ENCODE measurements at places on chromosomes 5 and 9.

- no peak for DNase-seq
Observed at GRCh38 chr5:92472981-92473566, 1090.0 kb upstream of the ARRDC3 start.

- no peak for DNase-seq
Observed at GRCh38 chr5:17433406-17433805, 64.6 kb upstream of the TAF11L2 start.

DNA sequence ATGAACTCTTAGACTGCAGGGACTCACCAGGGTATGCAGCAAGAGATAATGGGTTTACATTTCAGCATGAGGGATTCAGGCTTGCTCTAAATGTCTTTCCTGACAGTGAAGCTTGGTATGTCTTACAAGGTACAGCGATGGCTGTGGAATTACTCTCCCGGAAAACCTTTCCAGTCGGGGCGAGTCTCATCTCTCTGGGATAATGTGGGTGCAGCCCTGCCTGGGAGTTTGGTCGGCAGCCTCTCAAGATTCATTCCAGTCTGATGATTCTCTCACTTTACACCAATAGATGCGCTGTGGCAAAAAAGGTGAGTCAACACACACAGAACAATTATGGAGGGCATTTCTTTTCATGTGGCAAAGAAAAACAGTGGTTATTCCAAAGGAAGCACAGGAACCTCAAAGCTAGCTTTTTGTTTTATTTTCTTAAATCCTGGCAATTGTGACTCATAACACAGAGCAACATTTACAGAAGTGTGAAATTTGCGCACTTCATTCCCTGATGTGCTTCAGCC is 190.3 kb downstream of the DCP2 start:
- DNase-seq, result no peak

GRCh38 chr5:122367456-122367855 is 55.4 kb downstream of the SNCAIP start:
- no peak for DNase-seq

DNA sequence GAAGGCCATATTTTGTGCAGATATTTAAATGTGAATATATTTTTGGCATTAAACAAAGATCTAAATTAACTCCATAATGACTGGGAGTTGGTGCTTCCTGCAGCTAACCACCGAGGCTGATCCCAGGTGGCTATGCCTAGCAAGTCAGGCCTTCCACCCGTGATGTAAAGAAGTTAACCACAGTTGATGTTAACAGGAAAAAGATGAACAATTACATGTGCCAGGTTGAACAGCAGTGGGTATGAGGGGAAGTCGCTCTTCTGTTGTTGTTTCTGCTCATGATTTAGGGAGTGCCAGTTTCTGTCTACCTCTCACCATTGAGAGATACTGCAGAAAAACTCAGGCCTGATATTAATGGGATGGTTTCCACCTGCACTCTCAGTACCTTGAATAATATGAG is 334.3 kb downstream of the EBF1 start:
- DNase-seq, result no peak

- DNase-seq, result no peak
Observed at GRCh38 chr5:176654856-176655255, 7.6 kb downstream of the TSPAN17 start.

- DNase-seq, result no peak
Observed at GRCh38 chr5:7794311-7794710, 56.6 kb downstream of the CFAP90 start.

DNA sequence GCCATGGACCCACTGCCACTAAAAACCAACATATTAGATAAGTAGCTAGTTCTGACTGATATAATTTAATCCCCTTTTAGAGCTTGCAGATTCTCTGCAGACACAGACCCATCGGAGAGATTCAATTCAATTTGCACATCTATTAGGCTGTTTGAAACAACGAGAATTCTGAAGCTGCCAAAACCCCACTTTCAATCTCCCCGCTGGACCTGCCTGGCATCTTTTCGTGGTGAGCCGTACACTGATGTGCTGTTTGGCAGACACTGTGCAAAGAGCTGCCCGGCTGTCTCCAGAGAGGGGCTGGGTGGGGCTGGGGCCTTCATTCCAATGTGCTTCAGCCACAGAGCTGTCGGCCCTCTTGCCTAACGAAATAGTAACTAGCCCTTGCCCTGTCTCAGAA is 42.1 kb upstream of the FAM240B start:
- no peak for DNase-seq

All from activated B cell treated with CpG ODN at 0.5 μM for 24 hours (primary cell).